ENCODE measurements at places on chromosomes 3 and 15.

- H3K4me3 ChIP-seq, result peak overlapping the region; percentile 22
- no peak overlapping the region for H3K27ac ChIP-seq
- peaks cover 43% of the 10 kb centered on the region for H3K4me1 ChIP-seq
- H3K36me3 ChIP-seq, result peaks cover 2% of the 10 kb centered on the region
- no peaks in the 10 kb centered on the region for H3K27me3 ChIP-seq
Observed at GRCh38 chr15:74750751-74751150, 2.1 kb downstream of the CYP1A2 start.

DNA sequence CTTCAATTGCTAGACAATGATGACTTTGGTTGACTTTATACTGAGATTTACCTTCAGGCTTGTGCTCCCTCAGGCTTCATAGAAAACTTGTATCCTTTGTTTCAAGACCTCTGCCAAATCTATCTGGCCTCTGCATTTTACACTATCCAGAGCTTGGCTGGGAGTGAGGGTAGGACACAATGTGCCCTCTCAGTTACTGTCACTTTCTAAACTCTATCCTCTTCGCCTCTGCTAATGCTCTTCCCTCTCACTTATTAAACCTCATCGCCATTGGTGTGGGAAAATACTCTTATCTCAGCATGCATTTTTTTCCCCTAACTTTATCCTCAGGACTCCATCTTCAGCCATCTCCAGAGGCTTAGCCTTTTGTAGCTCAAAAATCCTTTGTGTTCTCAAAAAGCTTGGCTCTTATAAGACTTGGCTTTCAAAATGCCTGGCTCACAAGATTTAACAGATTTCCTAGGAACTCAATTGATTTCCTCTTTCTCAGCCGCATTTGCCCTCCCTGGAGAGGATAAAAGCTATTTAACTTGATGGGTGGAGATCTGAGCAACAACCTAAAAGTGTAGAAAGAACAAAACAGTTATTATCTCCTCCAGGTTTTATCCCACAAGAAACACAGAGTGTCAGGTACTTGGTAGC, 28.3 kb downstream of the SUCNR1 start:
- no peaks in the 10 kb centered on the region for H3K4me1 ChIP-seq
- no peak overlapping the region for H3K4me3 ChIP-seq
- no peaks in the 10 kb centered on the region for H3K36me3 ChIP-seq
- no peak overlapping the region for H3K27ac ChIP-seq

- H3K27me3 ChIP-seq, result no peaks in the 10 kb centered on the region
- peaks cover 3% of the 10 kb centered on the region for H3K4me1 ChIP-seq
- DNase-seq, result no peak
- no peak overlapping the region for H3K4me3 ChIP-seq
- H3K36me3 ChIP-seq, result no peaks in the 10 kb centered on the region
- no peak overlapping the region for H3K27ac ChIP-seq
Observed at GRCh38 chr15:60130821-60131220, 126.7 kb downstream of the FOXB1 start.

DNA sequence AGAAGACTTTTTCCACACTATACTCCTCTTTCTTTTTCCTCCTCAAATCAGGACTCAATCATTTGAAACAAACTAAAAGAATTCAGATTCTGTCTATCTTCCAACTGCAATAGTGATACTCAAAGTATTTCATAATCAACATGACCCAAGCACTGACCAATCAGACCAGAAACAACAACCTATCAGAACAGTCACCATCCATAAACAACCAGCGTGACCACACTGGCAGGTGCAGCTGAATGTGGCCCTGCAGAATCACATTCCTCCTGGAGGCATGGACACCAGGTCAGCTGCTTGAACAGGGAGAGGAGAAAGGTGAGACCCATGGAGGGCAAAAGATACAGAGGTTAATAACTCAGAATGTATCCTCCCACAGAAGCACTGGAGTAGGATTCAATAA, 13.3 kb downstream of the HRG start:
- peaks cover 21% of the 10 kb centered on the region for H3K36me3 ChIP-seq
- H3K27ac ChIP-seq, result peak overlapping the region; percentile 35
- DNase-seq, result no peak
- no peak overlapping the region for H3K4me3 ChIP-seq

DNA sequence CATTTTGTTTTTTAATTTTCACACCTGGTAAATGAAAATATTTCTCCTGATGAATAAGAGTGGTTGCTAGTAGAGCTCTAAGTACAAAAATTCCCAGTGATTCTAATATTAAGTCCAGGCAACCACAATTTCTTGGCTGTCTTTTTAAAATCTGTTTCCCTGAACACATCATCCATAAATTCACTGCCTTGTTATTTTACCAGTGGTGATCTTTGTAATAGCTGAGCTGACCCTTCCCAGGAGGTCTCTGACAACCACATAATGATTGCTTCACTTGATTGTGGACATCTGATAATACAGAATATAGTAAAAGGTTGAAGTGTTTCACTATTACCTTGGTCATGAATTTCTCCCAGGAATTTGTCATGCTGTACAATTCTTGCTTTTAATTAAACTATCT, 13.9 kb upstream of the TOP2B start:
- H3K27me3 ChIP-seq, result no peaks in the 10 kb centered on the region
- no peaks in the 10 kb centered on the region for H3K4me1 ChIP-seq
- no peaks in the 10 kb centered on the region for H3K36me3 ChIP-seq
- no peak overlapping the region for H3K4me3 ChIP-seq
- no peak for DNase-seq

DNA sequence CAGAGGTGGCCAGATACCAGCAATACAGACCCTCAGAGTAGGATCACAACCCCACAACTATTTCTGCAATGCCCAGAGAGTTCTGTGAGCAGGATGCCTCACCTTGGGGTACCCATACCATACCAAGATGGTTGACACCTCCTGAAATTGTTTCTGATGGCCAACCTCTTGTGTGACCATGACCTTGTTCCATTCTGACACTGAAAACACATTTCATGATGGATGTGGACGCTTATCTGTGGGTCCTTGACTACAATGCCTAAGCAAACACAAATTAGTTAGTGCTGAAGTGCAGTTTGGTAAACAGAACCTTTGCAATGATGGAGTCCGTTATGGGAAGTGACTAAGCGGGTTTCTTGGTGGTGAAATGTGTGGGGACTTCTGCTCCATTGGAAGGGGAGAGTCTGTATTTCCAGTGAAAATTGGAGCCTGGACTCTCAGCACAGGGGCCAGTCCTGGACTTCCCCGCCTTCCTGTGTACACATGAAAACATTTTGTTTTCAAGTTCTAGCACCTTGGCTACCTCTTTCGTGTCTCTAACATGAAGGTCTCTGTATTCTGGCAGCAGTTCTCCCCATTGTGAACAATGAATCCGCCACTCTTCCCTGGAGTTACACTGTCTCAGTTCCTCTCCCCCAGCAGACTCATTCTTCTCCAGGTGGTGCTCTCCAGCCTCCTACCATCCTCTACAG, 106.2 kb downstream of the XXYLT1 start:
- H3K36me3 ChIP-seq, result no peaks in the 10 kb centered on the region
- H3K4me1 ChIP-seq, result no peaks in the 10 kb centered on the region
- no peak for DNase-seq
- no peak overlapping the region for H3K27ac ChIP-seq
- H3K27me3 ChIP-seq, result no peaks in the 10 kb centered on the region

DNA sequence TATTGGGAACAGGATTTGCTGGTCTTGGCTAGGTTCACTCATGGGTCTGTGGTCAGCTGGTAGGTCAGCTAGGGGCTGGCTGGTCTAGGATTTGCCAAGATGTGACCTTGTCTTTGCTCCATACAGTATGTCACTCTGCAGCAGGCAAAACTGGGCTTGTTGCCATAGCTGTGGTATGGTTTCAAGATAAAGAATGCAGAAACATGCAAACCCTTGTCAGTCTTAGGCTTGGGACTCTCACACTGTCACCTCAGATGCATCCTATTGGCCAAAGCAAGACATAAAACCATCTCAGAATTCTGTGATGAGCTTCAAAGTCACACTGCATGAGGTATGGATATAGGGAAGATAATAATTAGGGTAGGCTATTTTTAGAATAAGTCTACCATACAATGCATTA, 66.6 kb upstream of the TBC1D5 start:
- H3K36me3 ChIP-seq, result no peaks in the 10 kb centered on the region
- H3K4me1 ChIP-seq, result no peaks in the 10 kb centered on the region
- DNase-seq, result no peak
- no peak overlapping the region for H3K4me3 ChIP-seq
- no peak overlapping the region for H3K27ac ChIP-seq
- no peaks in the 10 kb centered on the region for H3K27me3 ChIP-seq

GRCh38 chr15:83164771-83165404, 42.7 kb downstream of the HDGFL3 start:
- H3K27me3 ChIP-seq, result peaks cover 3% of the 10 kb centered on the region
- no peaks in the 10 kb centered on the region for H3K4me1 ChIP-seq
- no peak overlapping the region for H3K4me3 ChIP-seq
- no peak for DNase-seq

DNA sequence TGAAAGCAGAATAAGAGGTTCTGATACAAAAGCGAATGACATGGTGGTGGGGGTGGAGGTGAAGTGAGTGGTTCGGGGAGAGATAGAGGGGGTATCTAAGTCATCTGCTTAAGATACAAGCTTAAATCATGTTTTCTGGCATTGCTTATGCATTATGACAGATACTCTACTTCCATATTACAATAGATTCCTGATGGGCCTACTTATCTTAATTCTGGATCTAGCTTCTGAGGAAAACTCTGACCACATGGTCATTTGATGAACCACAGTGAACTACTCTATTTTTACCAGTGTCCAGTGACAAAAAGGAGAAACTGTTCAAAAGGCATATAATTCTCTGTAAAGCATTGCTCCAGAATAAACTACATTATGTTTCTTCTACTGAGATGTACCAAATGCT, 673.7 kb upstream of the CCDC54 start:
- no peaks in the 10 kb centered on the region for H3K36me3 ChIP-seq
- H3K27me3 ChIP-seq, result no peaks in the 10 kb centered on the region
- no peak overlapping the region for H3K27ac ChIP-seq
- H3K4me3 ChIP-seq, result no peak overlapping the region
- no peak for DNase-seq

DNA sequence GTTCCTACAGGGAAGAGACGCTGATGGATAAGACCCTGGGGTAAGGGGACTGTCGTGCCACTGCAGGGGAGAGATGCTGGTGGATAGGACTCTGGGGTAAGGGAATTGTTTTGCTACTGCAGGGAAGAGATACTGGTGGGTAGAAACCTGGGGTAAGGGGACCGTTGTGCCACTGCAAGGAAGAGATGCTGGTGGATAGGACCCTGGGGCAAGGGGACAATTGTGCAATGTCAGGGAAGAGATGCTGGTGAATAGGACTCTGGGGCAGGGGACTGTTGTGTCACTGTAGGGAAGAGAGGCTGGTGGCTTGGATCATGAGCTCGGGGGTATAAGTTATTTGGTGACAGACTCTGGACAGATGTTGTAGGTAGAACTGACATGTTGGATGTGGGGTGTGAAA, 37.6 kb downstream of the WNT7A start:
- H3K27ac ChIP-seq, result no peak overlapping the region
- DNase-seq, result no peak
- H3K4me1 ChIP-seq, result no peaks in the 10 kb centered on the region

- H3K27me3 ChIP-seq, result no peaks in the 10 kb centered on the region
- no peak overlapping the region for H3K27ac ChIP-seq
- no peak for DNase-seq
Observed at GRCh38 chr3:177536873-177537272, 339.6 kb upstream of the TBL1XR1 start.

- H3K27ac ChIP-seq, result no peak overlapping the region
- no peaks in the 10 kb centered on the region for H3K27me3 ChIP-seq
- H3K36me3 ChIP-seq, result no peaks in the 10 kb centered on the region
- DNase-seq, result no peak
- no peak overlapping the region for H3K4me3 ChIP-seq
Observed at GRCh38 chr3:81888914-81889557, 127.6 kb upstream of the GBE1 start.

GRCh38 chr15:67931861-67932260, 92.0 kb upstream of the RNU6-1 start:
- H3K27me3 ChIP-seq, result no peaks in the 10 kb centered on the region
- H3K4me1 ChIP-seq, result peaks cover 4% of the 10 kb centered on the region
- no peak overlapping the region for H3K4me3 ChIP-seq
- H3K27ac ChIP-seq, result no peak overlapping the region
- no peak for DNase-seq
- H3K36me3 ChIP-seq, result no peaks in the 10 kb centered on the region

- no peaks in the 10 kb centered on the region for H3K36me3 ChIP-seq
- H3K4me3 ChIP-seq, result no peak overlapping the region
- no peak for DNase-seq
- no peaks in the 10 kb centered on the region for H3K27me3 ChIP-seq
- no peak overlapping the region for H3K27ac ChIP-seq
Observed at GRCh38 chr3:158152186-158152585, 42.3 kb downstream of the RSRC1 start.

DNA sequence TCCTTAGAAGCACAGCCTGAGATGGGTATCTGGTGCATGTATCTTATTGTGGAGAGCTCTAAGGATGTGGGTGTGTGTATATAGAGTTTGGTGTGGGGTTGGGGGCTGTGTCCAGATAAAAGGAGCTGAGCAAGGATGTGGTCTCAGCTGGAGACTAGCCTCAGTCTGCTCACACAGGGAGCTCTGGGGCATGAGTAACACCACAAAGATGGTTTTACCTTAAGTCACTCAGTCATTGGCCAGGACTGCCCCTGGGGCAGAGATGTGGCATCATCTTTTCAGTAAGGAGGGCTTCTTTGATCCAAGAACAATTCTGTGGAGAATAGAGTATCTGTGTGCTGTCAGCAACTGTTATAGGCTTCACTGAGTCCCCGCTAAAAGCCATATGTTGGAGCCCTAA, 163.4 kb upstream of the NUDT16 start:
- no peak overlapping the region for H3K27ac ChIP-seq
- H3K4me3 ChIP-seq, result no peak overlapping the region
- DNase-seq, result no peak
- no peaks in the 10 kb centered on the region for H3K4me1 ChIP-seq

- H3K27ac ChIP-seq, result no peak overlapping the region
- no peaks in the 10 kb centered on the region for H3K36me3 ChIP-seq
- no peaks in the 10 kb centered on the region for H3K4me1 ChIP-seq
- no peaks in the 10 kb centered on the region for H3K27me3 ChIP-seq
- no peak overlapping the region for H3K4me3 ChIP-seq
- no peak for DNase-seq
Observed at GRCh38 chr3:129694228-129694627, 87.8 kb upstream of the PLXND1 start.

DNA sequence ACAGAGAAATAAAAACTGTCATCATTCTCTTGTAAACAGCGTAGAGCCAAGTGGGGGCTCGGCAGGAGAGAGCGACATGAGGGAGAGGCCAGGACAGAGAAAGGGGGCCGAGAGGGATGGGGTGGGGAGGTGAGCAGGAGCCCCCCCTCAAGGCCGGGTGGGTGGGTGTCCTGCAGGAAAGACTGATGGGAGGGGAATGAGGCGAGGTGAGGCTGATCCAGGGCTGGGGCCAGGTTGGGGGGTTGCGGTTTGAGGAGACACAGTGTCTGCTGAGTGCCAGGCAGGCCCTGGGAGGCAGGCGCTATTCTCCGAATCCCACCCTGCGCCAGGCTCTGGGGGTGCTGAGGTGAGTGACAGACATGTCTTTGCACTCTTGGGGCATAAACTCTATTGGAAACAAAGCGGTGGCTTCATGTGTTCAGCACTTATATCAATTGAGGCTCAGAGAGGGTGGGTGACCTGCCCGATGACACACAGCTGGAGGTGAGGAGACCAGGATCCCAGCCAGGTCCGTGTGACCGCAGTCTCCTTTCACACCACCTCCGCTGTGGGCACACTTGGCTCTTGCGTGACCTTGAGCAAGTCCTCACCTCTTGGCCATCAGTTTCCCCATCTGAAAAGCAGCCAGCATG, 19.6 kb upstream of the CSPG4 start:
- no peak overlapping the region for H3K27ac ChIP-seq
- DNase-seq, result no peak
- H3K36me3 ChIP-seq, result no peaks in the 10 kb centered on the region
- no peaks in the 10 kb centered on the region for H3K4me1 ChIP-seq
- no peak overlapping the region for H3K4me3 ChIP-seq
